ENCODE measurements at places on chromosomes 2 and 18.

DNA sequence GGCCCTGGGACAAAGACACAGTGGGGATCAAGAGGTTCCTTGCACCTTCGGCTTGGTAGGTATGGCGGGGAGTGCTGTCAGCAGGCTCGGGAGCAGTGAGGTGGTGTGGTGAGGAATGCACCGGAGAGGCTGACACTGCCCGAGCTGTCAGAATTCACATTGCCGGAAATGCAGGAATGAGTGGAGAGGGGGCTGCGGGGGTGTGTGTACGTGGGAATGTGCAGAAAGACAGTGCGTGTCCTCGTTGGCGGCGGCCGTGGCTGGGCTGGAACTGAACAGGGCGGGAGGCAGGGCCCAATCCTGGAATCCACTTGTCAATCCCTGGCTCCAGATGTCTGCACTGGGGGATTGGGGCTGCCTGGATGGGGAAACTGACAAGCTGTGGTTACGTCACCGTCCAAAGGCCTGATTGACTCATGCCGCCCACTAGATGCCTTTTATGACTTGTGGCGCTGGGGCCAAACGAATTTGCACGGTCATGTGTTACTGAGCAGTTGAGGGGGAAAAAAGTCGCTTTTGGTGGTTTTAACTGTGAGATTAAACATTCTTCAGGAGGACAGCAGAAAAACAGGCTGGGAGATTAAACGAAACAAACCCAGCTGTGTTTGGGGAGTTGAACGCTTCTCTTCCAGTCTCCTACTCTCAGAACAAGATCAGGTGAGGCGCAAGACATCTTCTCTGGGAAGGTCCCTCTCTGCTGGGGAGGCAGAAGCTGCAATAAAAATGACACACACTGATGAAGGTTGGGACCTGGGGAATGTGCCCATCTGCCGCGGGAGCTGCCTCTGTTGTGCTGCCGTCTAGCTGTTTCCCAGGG is 189.4 kb upstream of the GLI2 start:
- no peak for DNase-seq

GRCh38 chr18:6781796-6782195 is 52.3 kb downstream of the ARHGAP28 start:
- DNase-seq, result no peak

DNA sequence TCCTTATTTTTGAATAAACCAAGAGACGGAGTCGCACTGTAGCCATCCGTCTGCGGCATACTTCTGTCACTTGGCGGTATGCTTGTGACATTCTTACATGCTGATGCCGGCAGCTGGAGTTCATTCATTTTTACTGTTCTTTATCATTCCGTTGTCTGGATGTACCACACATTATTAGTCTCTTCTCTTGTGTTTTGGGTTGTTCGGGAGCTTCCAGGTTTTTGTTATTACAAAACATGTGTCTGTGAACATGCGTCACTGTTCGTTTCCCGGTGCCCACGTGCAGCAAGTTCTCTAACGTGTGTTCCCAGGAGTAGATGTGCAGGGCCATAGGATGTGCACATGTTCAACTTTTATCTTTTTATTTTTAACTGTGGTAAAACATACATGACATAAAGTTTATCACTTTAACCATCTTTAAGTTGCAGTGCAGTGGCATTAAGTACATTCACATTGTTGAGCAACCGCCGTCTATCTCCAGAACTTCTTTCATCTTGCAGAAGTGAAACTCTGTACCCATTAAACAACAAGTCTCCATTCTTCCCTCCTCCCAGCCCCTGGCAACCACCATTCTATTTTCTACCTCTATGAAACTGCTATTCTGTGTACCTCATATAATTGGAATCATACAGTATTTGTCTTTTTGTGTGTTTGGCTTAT is 40.1 kb downstream of the MTCL1 start:
- no peak for DNase-seq

DNA sequence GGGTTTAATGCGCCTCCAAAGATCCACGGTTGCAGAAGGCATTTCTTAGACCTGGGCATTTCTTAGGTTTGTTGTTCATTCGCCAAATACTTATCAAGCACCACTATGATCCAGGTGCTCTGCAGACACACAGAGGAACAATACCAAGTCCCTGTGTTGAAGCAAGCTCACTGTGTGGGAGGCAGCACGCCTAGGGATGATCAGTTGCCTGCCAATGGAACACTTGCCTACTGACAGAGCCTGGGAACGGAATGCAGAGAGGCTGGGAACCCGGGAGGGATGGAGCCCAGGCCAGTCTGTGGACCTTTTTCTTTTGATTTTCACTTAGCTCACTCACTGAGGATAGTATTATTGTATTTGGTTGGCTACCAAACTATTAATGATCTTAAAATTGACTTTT is 1.9 kb upstream of the GRP start:
- DNase-seq, result no peak

DNA sequence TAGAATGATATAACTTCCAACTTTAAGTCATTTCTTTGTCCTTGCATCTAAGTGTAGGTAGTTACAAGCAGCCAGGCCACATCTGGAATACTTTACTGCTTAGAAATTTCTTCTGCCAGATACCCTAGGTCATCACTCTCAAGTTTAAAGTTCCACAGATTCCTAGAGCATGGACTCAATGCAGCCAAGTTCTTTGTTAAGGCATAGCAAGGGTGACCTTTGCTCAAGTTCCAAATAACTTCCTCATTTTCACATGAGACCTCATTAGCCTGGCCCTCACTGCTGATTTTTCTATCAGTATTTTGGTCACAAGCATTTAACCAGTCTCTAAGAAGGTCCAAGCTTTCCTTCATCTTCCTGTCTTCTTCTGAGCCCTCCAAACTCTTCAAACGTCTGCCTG is 7.8 kb upstream of the UGT1A9 start:
- DNase-seq, result no peak

DNA sequence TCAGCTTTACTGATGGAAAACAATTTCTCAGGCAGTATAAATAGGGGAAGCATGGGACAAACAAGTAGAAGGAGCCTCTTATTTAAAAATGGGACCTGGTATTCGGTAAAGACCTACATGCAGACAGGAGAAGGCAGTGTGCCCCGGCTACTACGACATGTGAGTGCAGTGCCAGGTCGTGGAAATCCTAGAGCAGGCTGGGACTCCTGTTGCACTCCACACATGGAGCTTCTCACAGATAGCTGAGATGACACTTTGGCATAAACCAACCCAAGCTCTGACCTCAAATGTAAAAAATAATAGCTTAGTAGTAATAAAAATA is 885 bp upstream of the DSEL start:
- DNase-seq, result no peak

- DNase-seq, result no peak
Observed at GRCh38 chr18:60235164-60235563, 137.4 kb downstream of the MC4R start.

DNA sequence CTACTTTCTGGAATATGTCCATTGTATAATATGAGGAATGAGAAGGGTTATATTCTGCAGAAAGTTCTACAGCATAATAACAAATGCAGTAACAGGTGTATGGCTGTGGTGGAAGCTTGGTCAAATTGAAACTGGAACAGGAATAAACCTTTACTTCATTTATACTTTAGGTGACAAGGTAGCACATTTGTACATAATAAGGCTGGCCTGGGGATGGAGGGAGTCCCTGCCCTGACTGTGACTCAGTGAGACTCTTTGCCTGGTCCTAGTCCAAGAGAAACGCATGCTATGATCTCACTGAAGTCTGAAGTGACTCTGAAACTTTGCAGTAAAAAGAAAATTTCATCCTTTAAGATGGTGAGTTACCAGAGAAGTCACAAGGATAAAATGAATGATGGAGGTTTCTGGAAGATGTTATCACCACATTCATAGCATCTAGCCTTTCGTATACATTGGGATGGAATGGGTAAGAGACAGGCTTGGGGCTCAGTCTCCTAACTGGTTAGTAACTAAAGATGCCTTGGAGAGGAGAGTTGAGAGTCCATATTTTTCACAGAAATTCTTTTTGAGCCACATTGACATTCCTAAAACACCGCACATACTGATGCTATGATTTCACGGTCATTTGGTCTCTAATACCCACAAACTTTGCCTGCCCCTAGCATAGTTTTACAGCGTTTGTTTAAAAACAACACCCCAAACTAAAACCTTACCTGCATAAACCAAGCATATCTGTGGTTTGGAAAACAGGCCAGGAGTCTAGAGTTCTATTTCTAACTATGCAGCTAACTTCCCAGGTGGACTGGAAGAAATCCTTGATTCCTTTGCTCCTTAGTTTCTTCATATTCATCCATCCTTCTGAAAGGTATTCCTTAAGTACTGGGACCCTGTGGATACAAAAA is 42.4 kb upstream of the NABP1 start:
- DNase-seq, result no peak

- DNase-seq, result no peak
Observed at GRCh38 chr2:177501186-177501585, 108.6 kb downstream of the AGPS start.

DNA sequence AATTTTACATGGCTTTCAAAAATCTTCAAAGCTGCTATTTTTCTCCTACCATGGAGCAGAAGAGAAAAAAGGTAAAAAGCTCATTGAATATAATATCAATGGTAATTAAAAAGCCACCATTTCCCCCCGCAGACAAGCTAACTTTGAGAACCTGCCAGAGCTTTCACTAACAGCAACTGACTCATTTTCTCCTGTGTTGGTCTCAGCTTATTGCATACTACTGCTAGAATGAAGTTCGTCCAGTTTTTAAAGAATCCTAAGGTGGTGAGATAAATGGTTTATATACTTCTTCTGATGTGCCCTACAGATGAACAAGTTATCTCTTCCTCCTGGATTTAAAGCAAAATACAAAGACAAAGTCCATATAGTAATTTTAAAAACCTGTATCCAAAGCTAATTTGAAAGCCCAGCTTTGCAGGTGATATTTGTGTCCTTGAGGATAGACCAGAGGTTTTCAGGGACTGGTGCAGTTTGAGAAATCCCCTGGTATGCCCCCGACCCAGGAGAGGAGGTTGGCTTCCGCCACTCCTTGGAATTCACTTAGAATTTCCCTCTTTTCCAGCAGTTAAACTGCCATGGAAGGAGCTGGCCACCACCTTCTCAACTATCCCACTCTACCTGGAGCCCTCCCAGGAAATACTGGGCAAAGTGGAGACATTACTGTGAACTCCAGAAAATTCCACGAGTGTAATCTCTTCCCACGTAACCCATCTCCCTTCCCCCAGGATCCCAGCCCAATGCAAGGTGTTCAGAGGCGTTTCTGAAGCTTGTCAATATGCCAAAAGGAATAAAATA is 17.5 kb downstream of the YPEL5 start:
- DNase-seq, result no peak

GRCh38 chr2:187148059-187148714 is 299.2 kb upstream of the ZSWIM2 start:
- DNase-seq, result no peak

DNA sequence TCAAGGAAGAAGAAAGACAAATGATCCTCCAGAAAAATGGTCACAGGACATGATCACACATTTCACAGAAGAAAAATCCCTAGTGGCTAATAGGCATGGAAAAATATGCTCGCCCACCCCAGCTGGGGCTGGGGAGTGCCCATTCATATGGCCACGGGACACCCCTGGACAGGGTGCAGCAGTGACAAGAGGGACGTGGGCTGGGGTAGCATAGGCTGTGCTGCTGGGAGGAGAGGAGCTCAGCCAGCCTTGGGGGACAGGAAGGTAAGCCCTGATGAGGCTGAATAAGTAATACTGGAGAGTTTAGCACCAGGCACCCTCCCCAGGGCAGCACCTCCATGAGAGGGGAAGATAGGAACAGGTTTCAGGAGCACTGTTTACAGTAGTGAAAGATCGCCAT is 254.9 kb upstream of the HS6ST1 start:
- no peak for DNase-seq

- no peak for DNase-seq
Observed at GRCh38 chr2:86021396-86022378, 84.0 kb downstream of the POLR1A start.

- DNase-seq, result no peak
Observed at GRCh38 chr2:56127463-56128152, 56.2 kb upstream of the CCDC85A start.

GRCh38 chr2:193749485-193749884 is 1554.8 kb upstream of the TMEFF2 start:
- DNase-seq, result no peak

- DNase-seq, result no peak
Observed at GRCh38 chr2:47452761-47453160, 49.8 kb downstream of the MSH2 start.

DNA sequence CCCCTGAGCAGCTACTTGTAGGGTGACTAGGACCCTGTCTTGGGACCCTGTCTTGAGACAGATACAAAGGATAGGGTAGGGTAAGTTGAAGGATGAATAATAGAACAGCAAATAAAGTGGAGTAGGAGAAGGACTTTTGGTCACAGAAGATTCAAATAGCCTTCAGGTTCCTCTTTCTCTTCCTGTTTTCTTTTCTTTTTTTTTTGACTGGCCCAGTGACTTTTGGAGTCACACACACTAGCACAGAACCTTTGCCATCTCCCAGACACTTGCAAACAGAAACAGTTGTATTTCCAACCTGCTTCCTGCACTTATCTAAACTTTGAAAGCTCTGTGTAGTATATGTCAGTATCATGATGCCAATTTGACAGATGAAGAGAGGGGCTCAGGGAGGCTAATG is 108.2 kb downstream of the TDRD15 start:
- DNase-seq, result no peak

GRCh38 chr18:34562252-34562870 is 147.7 kb upstream of the DTNA start:
- no peak for DNase-seq

DNA sequence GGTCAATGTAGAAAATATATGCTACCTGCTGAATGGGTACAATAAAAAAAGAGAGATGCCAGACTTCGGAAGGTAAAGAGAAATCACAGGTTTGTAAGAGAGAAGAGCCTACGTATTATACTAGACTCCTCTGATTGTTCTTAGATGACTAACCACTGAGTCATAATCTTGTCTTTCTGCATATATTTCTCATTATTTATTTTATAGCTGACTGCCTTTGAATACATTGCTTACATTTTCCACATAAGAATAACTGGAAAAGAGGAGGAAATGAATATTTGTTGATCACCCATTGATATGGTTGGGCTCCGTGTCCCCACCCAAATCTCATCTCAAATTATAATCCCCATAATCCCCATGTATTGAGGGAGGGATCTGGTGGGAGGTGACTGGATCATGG is 90.3 kb upstream of the RAB27B start:
- no peak for DNase-seq

DNA sequence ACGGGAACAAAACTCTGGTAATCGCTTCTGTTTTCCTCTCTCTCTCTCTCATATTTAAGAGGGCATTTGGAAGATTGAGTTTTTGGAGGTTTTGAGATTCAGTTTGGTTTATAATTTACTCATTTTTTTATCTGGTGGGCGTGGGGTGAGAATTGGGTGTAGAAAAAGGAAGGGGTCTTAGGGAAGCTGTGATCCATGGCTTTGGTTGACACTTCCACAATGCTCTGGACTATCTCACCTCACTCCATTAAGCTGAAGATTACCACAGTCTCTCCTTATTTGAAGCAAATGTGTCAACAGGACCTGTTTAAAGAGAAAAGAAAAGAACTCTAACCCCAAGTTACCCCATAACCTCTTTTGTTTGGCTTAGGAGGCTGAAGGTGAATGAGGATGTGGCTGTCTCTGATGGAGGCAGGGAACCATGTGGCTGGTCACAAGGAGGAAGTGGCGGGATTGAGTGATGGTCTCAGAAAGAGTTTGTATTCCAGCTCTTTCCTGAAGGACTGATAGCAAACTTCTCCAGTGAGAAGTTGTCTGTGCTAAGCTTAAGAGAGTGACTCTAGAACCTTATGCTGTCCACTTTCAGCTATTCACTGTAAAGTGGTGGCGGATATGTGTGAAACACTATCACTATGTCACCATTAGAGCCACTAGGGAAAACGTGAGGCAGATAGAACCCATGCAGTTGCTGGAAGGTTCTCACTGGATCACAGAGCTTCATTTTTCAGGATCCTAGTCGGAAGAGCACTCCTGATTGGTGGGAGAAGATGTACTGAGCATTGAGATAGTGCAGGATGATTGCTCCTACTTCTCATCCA is 934 bp downstream of the ZNF804A start:
- no peak for DNase-seq

All from stimulated activated CD4-positive, alpha-beta T cell treated with anti-CD3 and anti-CD28 coated beads, Interleukin-1b, Interleukin-23, amount 100 ng/mL, for 1 hour (primary cell).